ENCODE measurements at places on chromosomes 1 and 21.

DNA sequence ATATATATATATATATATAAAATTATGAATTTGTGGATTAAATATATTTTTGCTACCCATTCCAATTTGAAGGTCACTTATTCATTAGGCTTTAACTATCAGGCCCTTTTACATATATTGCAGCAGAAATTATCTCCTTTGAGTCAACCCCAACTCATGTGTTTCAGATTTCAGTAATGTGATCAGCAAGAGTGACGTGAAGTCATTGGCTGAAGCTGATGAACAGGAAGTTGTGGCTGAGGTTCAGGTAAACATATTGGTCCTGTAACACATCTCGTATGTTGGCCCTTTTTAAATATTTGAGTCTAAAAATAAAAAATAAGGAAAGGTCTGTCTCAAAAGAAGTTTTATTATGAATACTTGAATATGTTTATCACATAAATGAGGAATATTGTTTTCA lies 8.5 kb downstream of the VPS45 start:
- no peak for DNase-seq

GRCh38 chr1:179036844-179037465 lies 11.3 kb downstream of the FAM20B start:
- DNase-seq = peak; percentile 46

DNA sequence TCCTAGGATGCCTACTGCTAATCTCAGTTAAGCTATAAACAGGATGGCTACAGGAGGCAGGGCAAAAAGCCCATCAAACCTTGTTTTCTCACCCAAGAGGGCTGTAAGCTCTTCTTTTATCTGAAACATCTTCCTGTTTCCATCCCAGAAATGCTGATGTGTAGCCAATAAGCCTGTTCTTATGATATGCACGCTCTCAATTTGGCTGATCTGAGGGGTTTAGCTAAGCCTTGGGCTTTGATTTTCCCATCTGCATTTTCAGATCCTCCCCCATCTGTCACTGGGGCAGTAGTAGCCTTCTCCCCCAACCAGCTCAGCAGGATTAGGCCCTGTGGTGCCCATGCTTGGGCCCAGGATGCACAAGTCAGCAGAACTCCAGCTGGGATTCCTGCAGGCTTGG lies 105.0 kb downstream of the BRINP2 start:
- DNase-seq = no peak

GRCh38 chr21:35023396-35024070 lies 25.6 kb downstream of the RUNX1 start:
- no peak for DNase-seq

- no peak for DNase-seq
These were observed 59.4 kb upstream of the FMOD start for GRCh38 chr1:203410182-203410900.

DNA sequence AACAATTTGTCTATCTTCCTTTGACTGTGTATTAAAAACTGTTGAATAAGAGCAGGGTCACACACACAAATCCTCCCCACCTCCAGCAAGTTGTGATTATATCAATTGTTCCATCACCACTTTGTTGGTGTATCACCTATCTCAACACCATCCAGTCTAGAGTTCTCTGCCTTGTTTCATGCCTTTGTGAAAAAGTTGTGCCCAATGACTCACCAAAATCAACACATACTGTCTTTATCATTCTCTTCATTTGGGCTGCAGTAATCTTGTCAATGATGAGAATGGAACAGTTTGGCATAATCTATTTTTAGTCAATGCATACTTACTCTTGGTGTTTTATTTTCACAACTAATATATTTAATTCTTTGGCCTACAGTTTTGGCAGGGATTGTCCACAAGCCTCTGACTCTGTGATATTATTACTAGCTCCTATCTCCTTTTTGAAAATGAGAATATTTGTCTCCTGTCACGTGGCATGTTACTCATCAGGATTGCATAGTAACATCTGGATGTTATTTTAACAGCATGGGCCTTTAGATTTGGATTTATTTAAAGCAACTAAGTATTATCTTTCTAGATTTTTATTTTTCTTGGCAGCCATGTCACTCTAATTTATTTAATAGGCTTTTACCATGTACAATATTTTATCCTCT lies 5.1 kb downstream of the C1orf87 start:
- DNase-seq = no peak

GRCh38 chr1:16213013-16213412 lies 561 bp upstream of the ARHGEF19 start:
- DNase-seq = no peak

DNA sequence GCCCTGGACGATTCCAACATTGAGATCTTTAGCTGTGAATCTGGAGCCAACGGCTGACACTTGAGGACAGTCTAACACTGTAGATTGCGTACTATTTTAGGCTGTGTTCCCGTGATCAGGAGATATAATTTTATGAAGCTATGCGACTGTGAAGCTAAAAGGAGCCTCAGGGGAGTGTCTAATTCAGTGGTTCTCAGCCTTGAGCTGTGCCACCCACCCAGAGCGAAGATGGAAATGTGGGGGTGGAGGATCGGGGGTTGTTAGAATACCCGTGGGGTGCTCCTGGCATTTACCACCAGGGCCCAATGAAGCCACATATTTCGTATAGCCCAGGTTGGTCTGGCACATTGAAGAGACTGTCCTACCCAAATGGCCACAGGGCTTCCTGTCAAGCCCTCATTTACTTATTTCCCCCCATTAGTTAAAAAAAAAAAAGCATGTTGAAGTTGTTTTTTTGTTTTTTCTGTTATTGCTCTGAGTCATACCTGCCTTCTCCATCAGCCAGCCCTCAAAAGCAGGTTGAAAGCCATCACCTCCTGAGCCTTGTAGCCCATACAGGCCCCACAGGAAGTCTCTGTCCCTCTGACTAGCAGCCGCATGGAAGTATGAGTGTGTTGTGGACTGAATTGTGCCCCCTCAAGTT lies 141.7 kb downstream of the GALNT2 start:
- peak; percentile 18 for DNase-seq

DNA sequence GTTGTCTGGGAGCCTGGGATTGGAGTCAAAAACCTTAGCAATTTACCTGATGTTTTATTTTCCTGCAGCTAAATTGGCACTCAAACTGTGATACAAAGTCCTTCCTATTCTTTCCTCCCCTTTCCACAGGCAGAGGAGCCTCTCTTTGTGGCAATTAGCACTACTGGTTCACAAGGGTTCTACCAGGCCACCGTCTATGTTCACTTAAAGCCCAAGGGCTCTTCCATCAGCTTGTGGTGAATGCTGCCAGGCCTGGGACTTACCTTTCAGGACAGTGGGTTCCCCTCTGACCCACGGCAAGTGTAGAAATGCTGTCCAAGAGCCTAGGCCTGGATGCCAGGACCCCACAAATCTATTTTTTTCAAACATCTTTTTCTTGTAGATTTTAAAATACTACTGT lies 251.9 kb upstream of the B3GALT2 start:
- no peak for DNase-seq

DNA sequence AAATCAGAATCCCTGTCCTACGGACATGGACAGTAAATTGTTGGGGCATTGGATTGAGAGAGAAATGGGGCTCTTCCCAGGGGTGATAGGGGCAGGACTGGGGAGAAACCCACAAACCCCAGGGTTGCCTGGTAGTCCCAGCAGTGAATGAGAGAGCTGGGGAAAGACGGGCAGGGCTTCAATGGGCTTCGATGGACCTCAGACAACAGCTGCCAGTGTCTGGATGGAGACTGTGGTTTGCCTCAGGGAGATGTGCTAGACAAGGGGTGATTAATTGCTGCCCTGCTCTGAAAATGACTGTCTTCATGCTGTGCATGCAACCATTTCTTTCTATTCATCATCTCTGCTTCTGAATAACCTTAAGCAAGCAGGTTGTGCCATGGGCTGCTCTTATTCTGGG lies 7.4 kb downstream of the GPR25 start:
- no peak for DNase-seq

GRCh38 chr1:44103270-44104131 lies 15.1 kb upstream of the KLF17 start:
- no peak for DNase-seq

DNA sequence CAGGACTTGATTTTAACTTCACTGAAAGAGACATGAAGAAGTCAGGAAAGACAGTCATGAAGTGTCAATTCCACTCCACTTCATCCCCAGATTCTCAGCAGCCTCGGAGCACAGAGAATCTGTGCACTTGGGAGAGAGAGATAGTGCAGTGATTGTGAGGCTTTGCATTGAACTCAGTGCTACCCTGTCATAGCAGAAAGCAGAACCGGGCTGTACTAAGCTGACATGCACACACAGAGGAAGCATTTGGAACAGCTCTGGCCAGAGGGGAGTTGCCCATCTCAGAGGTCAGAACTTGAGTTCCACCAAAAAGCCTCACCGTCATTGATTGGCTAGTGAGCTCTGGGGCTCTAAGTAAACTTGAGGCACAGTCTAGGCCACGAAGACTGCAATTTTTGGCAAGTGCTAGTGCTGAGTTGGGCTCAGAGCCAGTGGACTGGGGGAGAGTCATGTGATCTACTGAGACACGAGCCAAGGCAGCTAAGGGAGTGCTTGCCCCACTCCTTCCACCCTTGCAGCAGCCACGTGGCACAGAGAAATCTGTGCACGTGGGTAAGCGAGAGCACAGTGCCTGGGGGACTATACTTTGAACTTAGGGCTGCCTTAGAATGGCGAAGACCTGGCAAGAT lies 810.2 kb upstream of the ADAMTS5 start:
- no peak for DNase-seq

Data from dermis microvascular lymphatic vessel endothelial cell (primary cell).